Choroid plexus epithelial cell (primary cell): ENCODE measurements at places on chromosomes 3 and 15.

DNA sequence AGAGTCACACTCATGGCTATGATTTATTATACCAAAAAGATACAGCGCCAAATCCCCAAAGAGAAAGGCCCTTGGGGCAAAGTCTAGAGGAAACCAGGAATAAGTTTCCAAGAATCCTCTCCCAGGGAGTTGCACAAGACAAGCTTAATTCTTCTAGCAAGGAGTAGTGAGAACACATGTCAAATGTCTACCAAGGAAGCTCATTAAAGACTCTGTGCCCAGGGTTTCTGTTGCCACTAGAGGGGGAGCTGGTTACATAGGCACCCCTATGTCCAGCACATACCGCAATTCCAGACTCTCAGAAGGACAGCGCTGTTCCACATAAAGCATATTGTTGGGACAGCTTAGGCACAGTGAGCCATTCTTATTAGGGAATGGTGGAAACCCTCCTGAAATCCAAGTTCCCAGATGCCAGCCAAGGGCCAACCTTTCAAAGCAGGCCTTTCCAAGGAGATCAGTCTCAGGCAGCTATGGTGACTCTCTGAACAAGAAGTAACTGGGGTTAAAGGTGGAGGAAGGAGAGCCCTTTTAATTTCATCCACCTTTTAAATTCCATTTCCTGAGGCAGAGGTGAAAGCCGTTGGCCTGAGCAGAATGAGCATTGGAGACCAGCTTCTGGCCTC is 194.2 kb downstream of the UACA start:
- peak; percentile 78 for DNase-seq

DNA sequence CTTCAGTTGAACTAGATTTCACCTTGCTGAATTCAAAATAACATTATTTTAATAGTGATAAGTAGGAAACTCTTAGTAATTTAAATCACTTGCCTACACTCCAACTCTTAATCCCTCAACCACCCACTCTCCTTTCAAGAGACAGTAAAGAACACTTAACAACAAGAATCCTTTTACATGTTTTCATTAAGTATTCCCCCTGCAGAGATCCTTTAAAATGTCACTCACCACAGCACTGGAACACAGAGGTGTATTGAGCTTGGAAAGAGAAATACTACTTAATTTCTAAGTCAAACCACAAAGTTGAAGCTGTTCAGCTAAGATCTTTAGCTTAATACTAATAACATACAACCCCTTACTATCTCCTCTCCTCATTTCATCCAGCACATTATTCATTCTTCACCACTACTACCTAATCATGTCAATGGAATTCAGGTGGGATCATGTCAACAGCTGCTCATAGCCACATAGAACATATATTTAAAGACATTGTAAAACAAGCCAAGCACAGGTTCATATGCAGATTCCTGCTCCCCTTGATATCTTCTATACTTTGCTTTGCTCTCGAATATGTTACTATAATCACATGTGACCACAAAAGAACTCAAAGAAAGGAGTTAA is 40.5 kb downstream of the IMPG2 start:
- DNase-seq = no peak

- no peak for DNase-seq
Observed at GRCh38 chr3:85604641-85605040, 645.9 kb downstream of the CADM2 start.

- no peak for DNase-seq
Observed at GRCh38 chr3:141921316-141921715, 44.9 kb downstream of the ATP1B3 start.

- no peak for DNase-seq
Observed at GRCh38 chr3:123872621-123873020, 11.5 kb downstream of the MYLK start.

DNA sequence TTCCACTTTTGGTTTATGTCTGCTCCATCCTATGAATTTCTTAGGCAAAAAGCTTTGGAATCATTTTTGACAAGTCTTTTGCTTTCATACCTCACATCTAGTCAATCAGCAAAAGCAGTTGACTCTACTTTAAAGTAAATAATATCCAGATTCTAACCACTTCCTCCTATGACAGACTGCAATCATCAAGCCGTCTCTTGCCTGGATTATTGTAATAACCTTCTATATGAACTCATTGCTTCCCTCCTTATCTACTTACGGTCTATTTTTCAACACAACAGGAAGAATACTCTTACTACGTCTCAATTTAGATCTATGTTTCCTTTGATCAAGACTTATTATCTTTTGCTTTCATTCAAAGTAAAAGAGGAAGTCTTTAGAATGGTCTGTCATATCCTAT is 20.7 kb downstream of the CLDN1 start:
- peak; percentile 27 for DNase-seq

- peak; percentile 98 for DNase-seq
Observed at GRCh38 chr3:9399746-9400145, 2.3 kb downstream of the SETD5 start.

DNA sequence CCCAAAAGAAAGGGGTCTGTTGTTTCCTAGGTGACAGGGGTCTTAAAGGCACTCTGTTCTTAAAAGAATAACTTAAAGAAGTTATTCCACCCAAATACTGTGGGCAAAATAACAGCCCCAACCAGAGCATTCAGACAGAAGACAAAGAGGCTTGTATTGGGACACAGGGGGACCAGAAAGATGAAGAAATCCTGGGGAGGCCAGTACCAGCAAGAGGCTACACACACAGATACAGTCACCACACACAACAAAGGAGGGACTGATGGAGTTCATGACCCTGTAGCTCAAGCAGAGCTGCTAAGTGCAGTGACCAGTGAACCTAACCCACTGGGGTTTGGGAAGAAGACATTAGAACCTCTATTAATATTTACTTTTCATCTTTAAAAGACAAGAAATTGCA is 59.0 kb downstream of the MTHFS start:
- DNase-seq = no peak

GRCh38 chr3:182786564-182787196 is 6.6 kb upstream of the ATP11B start:
- no peak for DNase-seq
